Hippocampal formation (tissue), 2 donors: ENCODE measurements at places on chromosomes 11 and 22.

DNA sequence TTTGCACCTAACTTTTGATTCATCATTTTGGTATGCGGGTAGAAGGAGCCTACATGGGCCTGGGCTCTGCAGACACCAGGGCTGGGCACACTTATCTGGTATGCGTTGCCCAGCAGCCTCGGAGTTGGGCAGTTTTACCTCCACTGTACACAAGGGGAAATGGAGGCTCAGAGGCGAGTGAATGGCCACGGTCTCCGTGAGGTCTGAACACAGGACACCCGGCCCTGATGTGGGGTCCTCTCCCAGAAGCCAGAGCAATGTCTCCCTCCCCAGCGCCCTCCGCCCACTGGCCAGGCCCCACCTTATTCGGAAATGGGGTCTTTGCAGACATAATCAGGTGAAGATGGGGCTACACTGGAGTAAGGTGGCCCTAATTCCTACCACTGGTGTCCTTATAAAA lies 43.7 kb downstream of the OSBPL5 start:
- DNase-seq, result no peak

- DNase-seq, result no peak
These were observed 117.2 kb upstream of the TIMP3 start for GRCh38 chr22:32684148-32684821.

DNA sequence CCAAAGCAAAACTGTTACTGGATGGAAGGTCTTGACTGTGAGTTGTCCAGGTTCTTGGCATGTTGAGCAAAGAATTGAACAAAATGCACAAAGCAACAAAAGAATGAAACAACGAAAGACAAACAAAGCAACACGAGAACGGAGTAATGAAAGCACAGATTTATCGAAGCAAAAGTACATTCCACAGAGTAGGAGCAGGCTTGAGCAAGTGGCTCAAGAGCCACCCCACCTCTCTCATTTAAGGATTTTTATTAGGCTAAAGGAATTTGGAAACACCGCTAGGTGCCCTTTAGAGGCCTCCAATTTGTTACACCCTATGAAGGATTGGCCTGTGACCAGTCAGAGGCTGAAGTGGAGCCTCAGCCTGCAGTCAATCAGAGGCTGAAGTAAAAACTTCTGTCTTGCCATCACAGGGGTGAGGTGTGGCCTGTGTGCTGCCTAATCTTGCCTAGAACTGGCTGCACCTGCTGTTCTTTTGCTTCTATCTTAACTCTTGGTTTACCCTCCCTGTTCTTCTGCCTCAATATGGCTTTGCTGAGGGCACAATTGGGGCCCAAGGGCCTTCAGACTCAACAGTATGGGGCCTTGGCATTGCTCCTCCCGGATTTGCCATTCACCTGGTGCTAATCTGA lies 59.4 kb upstream of the FTH1 start:
- DNase-seq, result no peak

DNA sequence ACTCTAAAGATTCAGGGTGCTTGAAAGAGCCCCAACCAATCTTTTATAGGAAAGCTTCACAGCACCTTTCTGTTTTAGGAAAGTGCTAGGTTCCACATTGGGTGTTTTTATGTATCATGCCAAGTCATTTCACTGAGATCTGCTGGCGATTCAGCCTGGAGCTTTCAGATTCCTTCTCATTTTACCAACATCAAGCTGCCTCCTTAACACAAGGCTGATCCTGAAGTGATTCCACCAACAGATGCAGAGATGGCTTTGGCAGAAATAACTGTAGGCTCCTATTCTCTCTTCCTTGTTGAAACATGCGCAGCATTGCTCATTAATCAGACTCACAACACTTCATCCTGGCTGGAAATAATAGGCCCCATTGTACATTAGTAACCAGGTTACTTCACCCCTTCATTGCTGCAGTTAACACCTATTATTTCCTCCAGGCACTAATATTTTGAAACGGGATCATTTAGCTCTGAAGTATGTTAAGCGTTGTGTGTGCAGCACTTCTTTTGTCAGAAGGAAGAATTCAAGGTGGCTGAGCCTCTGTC lies 89.0 kb downstream of the OPCML start:
- DNase-seq, result no peak

GRCh38 chr11:1983601-1983961 lies 14.1 kb downstream of the H19 start:
- DNase-seq, result no peak

DNA sequence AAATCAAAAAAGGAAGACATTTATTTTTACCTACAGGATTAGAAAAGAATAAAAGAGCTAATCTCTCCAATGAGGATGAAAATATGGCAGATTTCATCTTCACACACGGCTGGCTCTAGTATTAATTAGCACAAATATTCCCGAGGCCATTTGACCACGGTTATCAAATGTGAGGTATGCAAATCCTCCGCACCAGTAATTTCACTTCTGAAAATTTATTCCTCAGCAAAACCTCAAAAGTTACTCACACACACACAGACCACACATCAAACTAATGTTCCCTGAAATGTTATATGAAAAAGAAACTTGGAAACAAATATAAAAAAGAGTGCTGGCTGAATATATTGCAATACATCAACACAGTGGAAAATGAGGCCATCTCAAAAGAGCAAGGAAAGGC lies 32.8 kb downstream of the CELSR1 start:
- DNase-seq, result no peak

DNA sequence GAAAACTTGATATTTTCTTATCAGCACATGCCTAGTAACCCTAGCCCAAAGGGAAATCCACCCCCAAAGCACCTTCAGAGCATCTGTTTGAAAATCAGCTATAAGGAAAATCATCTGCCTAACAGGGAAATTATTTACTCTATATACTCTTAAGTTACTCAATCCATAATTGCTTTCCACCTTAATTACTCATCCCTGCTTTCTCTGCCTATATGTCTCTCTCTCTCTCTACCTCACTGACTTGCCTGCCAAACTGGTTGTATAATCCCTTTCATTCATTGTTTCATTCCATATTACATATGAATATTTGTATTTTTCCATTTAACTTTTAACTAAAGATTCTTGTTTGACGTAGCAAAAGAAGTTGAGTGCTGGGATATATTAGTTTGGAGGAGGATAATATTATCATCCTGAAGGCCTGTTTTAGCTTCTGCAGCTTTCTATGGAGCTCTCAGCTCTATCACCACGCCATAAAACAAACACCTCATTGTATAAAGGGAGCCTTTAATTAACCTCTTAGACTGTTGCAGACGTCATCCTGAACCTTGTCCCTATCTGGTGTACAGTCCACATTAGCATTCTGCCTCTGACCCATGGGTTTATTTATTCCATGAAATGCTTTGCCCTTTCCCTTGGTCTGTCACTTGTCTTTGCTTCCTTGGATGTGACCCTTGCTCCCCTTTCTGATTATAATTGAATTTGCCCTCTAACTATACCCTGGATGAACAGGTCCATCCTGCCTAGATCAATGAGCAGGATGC lies 98.9 kb downstream of the INSC start:
- no peak for DNase-seq

DNA sequence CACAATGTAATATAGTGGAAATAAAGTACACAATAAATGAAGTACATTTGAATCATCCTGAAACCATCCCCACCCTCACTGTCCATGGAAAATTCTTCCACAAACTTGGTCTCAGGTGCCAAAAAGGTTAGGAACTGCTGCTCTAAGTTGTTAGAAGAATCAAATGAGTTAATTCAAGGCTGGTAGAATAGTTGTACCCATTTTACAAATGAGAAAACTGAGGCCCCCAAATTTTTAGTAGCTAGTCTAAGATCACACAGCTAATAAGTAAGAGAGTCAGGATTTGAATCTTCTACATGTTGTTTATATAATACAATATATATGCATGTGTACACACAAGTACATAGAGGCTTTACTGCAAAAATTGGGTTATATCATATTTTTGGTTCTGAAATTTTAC lies 43.1 kb downstream of the MIAT start:
- DNase-seq, result no peak

GRCh38 chr11:62555464-62556107 lies 9.0 kb upstream of the AHNAK start:
- no peak for DNase-seq

DNA sequence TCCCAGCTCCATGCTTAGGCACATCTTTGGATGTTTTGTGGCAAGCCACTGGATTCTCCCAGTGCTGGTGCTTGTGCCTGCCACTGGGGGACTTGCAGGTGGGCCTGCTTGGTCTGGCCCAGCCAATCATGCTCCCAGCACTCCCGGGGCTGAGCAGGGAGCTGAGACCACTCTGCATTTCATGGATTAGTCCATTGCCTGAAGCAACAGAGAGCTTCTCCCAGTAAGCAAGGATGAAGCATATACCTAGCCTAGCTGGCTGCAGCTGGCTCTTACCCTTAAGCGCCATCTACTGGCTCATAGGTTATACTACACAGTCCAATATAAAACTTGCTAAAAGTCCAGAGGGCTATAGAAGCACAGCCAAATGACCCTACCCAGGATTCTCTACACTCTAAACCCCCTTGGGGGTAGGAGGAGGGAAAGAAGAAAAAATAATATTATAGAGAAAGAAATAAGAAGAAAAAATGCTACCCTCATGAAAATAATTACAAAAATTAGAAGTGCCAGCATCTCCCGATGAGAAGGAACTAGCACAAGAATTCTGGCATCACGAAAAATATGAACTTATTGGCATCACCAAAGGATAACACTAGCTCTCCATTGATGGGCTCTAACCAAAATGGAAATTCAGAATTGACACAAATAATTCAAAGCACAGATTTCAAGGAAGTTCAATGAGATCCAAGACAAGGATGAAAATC lies 275.3 kb downstream of the C11orf87 start:
- DNase-seq, result no peak

- DNase-seq, result no peak
These were observed 23.8 kb downstream of the NUCB2 start for GRCh38 chr11:17300372-17300771.

GRCh38 chr11:13237761-13238160 lies 39.8 kb upstream of the BMAL1 start:
- DNase-seq, result no peak

- DNase-seq, result no peak
These were observed at the start of gene KCNJ1 for GRCh38 chr11:128867277-128867676. Gene KCNJ1, minus strand, starts transcription at chr11:128867296. Its CDS starts 27,053 bp downstream, at chr11:128840243.

- no peak for DNase-seq
These were observed 785.6 kb downstream of the TBC1D22A start for GRCh38 chr22:47547881-47548650.

DNA sequence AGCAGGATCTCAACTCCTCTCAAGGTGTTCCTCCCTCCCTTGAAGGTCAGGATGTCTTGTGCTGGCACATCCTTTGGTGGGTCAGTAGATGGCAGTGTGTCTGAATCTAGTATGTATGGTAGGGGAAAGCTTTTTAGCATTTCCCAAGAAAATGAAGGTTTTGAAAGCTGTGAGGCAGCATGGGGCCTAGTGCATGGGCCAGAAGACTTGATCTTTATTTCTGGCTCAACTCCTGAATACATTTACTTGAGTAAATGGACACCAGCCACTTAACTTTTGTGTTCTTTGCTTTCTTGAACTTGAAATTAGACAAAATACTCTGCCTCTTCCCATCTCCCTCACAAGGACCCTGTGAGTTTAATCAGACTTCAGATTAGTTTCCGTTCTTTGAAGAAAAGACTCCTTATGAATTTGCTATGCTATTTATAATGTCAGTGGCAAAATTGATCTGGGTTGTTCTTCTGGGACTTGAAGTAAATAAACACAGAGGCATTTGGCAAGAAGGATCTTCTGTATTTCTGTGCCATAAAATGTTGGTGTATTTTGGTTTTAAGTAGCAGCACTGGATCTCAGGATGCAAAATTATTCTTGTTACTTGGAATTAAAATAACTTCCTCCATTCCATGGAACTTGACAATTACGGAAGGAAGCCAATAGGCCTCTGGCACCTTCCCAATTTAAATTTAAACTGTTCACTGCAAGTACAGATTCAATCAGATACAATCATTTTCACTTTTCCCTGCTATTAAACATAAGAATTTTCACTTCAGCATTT lies 288.8 kb downstream of the CASP12 start:
- DNase-seq, result peak; percentile 26

DNA sequence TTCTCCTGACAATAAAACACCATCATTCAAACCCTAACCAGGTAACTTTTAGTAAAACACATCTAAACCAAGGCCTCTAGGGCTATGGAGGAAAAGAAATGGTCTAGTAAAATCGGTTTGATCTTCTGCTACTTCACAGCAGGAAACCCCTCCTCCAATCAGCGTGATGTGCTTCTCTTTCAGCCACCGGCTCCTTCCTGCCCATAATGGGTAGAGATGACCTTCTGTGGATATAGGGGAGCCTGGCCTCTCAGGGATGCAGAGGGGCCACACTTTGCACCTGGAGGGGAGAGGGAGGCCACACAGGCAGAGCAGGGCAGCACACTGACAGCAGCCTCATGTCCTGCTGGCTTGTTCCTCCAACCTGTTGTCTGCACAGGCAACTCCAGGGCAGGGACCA lies 6.9 kb downstream of the EHD1 start:
- no peak for DNase-seq

- no peak for DNase-seq
These were observed 60.8 kb upstream of the SC5D start for GRCh38 chr11:121231576-121232278.

DNA sequence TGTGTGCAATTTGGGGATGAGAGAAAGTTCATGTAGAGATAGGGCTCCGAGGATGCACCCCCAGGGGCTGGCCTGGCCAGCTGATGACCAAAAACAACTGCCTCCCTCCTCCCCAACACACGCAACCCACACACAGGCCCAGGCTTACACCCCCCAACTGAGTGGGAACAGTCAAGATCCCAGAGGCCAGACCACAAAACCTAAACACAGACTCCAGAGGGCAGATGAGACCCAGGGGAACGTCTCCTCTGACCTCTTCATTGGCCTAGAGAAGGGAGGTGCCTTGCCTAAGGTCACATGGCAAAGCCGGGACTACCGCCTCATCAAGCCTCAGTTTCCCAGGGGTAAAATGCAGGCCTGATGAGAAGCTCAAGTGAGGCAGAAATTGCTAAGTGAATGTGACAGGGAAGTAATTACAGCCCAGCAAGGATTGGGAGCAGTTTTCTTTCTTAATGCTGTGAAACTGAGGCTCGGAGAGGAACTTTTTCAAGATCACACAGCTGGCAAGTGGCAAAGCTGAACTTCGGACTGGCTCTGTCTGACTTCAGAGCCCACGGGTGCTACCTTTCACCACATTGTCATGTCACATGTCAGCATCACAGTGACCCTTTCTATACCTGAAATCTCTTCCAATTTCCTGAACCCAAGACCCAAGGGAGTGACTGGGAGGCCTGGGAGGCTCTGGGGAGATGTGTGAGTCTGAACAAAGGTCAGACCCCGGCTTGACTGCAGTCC lies 69.9 kb upstream of the WNT11 start:
- no peak for DNase-seq

- no peak for DNase-seq
These were observed 4.8 kb upstream of the CHRM1 start for GRCh38 chr11:62925745-62926679.

- DNase-seq, result no peak
These were observed 35.7 kb upstream of the CLDN5 start for GRCh38 chr22:19559956-19560355.

DNA sequence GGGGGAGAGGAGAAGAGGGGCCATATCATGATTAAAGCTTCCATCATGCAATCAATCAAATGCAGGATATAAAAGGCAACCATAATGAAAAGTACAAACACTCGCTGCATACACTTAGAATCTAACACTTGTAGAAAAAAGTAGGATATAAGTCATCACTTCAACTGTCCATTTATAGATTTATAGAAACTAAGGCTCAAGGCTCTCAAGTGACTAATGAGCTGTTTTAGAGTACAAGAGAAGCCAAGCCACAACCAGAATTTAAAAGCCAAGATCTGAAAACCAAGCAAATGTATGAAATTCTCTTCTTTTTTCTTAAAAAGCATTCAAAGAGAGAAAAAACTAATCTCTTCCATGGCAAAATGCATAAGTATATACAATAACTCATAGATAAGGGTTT lies 160.2 kb upstream of the BLID start:
- no peak for DNase-seq
